ENCODE measurements at places on chromosomes 5 and 9.

DNA sequence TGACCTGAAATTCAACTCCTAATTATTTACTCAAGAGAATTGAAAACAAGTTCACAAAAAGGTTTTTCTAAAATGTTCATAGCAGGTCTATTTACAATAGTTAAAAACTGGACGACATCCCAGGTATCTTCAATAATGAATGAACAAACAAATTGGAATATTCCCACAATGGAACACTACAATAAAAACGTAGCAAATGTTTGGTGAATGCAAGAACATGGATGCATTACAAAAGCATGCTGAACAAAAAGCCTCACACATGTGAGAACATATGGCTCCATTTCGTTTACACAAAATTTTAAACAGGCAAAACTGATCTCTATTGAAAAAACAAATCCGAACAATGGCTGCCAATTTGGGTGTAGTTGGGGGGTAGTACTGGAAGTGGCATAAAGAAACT is 669.9 kb downstream of the MTRR start:
- H3K27ac ChIP-seq: no peak overlapping the region
- H3K27me3 ChIP-seq: no peaks in the 10 kb centered on the region
- no peaks in the 10 kb centered on the region for H3K4me1 ChIP-seq
- no peak for DNase-seq
- H3K36me3 ChIP-seq: no peaks in the 10 kb centered on the region

- no peaks in the 10 kb centered on the region for H3K36me3 ChIP-seq
- no peak for DNase-seq
- no peak overlapping the region for H3K27ac ChIP-seq
- no peaks in the 10 kb centered on the region for H3K4me1 ChIP-seq
Observed at GRCh38 chr9:121900163-121900562, 192.9 kb downstream of the TTLL11 start.

DNA sequence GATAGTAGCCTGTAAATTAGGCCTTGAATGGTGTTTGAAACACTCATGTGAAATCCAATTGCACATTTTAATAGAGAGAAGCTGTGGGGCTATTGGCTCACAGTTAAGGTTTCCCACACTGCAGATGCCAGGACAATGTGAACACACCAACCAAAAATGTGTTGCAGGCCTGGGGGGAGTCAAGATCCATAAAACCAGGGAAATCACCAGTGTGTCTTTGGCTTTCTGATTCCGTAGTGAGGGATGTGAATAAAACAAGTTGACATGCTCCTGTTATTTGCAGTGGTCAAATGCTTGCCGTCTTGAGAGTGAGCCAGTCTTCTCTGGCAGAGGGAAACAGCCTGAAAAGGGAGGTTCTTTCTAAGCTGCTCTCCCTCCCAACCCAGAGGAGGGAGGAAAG is 79.0 kb downstream of the ZNF462 start:
- H3K27ac ChIP-seq: no peak overlapping the region
- no peaks in the 10 kb centered on the region for H3K27me3 ChIP-seq
- no peaks in the 10 kb centered on the region for H3K4me1 ChIP-seq
- no peak for DNase-seq
- peaks cover 13% of the 10 kb centered on the region for H3K36me3 ChIP-seq

DNA sequence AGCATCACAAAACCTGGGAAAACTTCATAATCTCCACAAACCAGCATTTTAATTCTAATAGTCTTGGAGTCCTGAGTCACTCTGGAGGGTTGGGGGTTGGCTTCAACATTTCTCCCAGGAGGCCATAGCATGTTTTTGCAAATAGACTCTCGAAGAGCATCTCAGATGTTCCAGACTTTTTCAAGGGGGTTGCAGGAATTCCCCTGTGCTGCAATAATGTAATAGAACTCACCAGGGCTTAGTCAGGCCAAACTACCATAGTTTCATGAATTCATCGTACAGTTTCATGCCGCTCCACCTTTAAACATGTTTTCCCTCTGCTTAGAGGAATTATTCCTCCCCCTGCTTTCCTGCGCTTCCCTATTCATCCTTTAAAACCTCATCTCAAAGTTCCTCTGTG is 499.5 kb upstream of the KLF4 start:
- H3K36me3 ChIP-seq: no peaks in the 10 kb centered on the region
- no peak overlapping the region for H3K4me3 ChIP-seq
- no peaks in the 10 kb centered on the region for H3K4me1 ChIP-seq

GRCh38 chr9:126886034-126886822 is 25.8 kb downstream of the ZBTB34 start:
- DNase-seq: peak; percentile 36
- no peaks in the 10 kb centered on the region for H3K27me3 ChIP-seq
- no peak overlapping the region for H3K4me3 ChIP-seq

DNA sequence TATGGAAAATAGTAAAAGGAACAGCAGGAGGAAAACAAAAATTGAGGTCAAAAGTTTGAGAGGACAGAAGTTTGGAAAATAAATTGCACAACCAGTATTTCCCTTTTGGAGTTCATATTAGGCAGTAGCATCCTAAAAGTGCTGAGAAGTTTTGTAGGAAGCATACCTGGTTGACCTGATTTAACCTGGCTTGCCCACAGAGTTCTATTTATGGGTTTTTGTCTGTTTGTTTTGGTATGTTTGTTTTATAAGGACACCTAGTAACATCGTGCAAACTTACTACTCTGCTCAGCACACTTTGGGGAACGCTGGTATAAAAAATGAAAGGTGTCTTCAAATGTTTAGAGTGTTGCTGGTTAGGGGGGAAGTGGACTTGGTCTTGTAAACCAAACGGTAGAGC is 15.1 kb downstream of the ADRB2 start:
- no peak for DNase-seq
- H3K4me1 ChIP-seq: no peaks in the 10 kb centered on the region
- H3K4me3 ChIP-seq: no peak overlapping the region
- H3K36me3 ChIP-seq: no peaks in the 10 kb centered on the region

- peaks cover 65% of the 10 kb centered on the region for H3K4me1 ChIP-seq
- no peak overlapping the region for H3K4me3 ChIP-seq
- peak overlapping the region; percentile 92 for H3K27ac ChIP-seq
- DNase-seq: peak; percentile 40
- no peaks in the 10 kb centered on the region for H3K27me3 ChIP-seq
Observed at GRCh38 chr9:113530022-113530635, 66.6 kb downstream of the RGS3 start.

DNA sequence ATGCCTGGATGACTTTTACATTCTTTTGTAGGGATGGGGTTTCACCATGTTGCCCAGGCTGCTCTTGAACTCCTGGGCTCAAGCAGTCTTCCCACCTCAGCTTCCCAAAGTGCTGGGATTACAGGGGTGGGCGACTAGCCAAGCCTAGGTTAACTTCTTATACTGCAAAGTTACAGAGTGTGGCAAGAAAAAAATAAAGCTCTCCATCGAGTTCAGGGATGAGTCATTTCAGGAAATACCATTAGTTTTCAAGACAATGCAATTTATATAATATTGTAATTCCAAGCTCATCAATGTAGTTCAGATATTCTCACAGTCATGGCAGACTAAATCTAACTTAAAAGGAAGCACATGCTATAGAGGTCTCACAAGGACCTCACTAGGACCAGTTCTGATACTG is 11.5 kb upstream of the ABO start:
- no peak overlapping the region for H3K27ac ChIP-seq
- no peak for DNase-seq
- H3K27me3 ChIP-seq: no peaks in the 10 kb centered on the region

DNA sequence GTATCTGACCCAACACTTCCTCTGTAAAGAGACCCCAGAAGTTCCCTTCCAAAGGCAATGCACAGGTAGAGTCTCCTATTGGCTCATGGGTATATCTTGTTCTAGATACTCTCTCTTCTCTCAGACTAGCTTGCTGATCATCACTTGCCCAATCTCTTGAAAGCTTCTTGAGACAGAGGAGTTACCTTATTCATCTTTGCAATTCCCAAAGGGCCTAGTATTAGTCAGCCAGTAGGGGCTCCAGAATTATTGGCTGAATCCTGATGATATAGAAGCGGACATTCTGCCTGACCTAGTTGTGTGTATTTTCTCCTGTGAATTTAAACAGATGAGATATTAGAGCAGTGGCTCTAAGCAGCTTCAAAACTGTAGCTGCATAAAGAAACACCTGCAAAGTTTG is 304.0 kb upstream of the KLF4 start:
- H3K27ac ChIP-seq: no peak overlapping the region
- H3K4me3 ChIP-seq: no peak overlapping the region
- no peaks in the 10 kb centered on the region for H3K27me3 ChIP-seq
- DNase-seq: no peak
